Tibial nerve (tissue), 4 donors: ENCODE measurements at places on chromosomes 3 and 15. TPM values are rescaled to one million over a fixed set of nuclear protein-coding genes. Genes with fewer than 3 reads are reported as not detected.

CCR4 gene
- total RNA-seq: 0.21 TPM

ELL3 gene
- 13.2 TPM for total RNA-seq

OR5K2 gene
- not detected for total RNA-seq

HRG gene
- total RNA-seq: not detected

CPA3 gene
- 2.5 TPM for total RNA-seq

SLC12A1 gene
- total RNA-seq: not detected

RGMA gene
- total RNA-seq: 33.0 TPM

CCDC54 gene
- total RNA-seq: not detected

CBLB gene
- total RNA-seq: 174 TPM

MAP2K1 gene
- 30.2 TPM for total RNA-seq

COL8A1 gene
- 217 TPM for total RNA-seq

CPLX3 gene
- total RNA-seq: not detected

ALDH1L1 gene
- total RNA-seq: 34.5 TPM

GOLGA8K gene
- 3.6 TPM for total RNA-seq

GOLGA6L22 gene
- total RNA-seq: not detected

CSPG5 gene
- total RNA-seq: under 0.01 TPM

GP5 gene
- not detected for total RNA-seq

GOLGA8M gene
- total RNA-seq: 5.0 TPM

GPR149 gene
- not detected for total RNA-seq
